Cortex of kidney (tissue), 1 donor: ENCODE measurements at places on chromosomes 4 and X.

DNA sequence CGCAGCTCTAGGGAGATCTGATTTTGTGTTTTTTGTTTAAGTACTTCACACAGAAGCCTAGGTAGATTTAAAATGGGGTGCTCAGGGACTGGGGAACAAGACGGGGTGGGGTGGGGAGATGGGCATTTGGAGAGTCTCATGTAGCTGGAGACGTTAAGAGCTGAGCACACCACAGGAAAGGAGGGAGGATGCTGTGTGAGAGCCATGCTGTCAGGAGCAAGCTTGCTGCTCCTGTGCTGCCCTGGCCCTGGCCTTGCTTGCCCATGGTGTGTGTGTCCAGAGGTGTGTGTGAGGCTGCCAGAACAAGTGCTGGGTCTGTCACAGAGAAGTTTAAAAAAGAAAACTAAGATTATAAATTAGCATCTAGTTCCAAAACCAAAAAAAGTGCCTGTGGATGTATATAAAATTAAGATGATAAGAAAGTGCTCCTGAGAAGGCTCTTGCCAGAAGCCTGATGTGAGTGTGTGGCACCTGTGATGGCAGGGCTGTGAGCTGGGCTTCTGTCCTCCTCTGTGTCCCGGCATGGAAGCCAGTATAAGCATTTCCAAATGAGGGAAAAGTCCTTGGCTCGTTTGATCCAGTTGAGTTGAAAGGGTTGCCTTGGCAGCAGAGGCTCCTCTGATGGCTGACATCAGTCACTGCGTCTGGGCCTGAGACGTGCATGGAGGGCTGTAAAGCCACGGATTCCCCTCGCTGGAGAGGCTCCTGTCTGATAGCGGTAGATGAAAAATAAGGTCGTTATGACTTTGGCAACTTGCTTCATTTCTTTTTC, 63.5 kb downstream of the NELFA start:
- DNase-seq: no peak

- DNase-seq: no peak
Observed at GRCh38 chr4:80790152-80790551, 240.4 kb upstream of the BMP3 start.

DNA sequence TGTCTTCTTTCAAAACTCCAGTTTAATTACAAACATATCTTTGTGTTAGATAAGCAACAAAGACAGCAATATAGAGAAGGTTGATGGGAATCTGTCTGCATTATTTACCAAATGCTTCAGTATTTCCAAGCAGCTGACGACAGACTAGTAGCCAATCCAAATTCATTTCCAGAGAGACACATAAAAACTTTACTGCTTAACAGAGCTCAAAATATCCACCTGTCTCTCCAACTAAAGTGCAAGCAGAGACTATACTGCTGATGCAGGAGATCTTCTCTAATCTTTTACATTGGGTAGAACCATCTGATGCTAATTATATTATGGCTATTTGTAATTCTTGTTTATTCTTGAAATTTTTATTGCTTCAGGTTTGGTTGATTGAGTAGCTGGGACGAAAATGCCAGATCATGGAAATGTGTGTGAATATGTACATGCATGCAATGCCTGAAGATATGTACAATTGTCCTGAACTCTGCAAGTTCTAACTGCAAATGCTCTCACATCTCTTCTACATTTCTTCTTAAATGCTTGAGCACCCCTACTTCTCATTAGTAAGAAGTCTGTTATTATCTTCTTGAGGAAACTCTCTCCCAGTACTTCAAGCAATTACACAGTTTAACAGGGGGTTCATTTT, 200.0 kb downstream of the PDHA2 start:
- DNase-seq: no peak

- no peak for DNase-seq
Observed at GRCh38 chrX:7132335-7133049, 15.0 kb upstream of the STS start.

DNA sequence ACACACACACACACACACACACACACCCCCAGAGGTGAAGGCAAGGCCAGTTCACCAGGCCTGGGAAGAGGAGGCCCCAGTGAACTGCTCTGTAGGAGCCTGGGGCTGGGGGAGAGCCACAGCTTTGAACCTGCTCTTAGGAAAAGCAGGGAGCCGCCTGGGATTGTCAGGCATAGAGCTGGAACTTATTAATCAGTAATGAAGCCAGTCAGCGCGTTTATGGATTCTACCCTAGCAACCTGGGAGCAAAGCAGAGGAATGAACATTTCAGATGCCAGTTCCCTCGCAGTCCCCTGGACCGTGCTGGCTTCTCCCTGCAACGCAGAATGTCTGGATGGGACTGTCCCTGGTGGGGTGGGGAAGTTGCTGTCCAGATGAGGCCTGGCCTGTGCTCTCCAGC, 45.3 kb upstream of the DDX3X start:
- DNase-seq: no peak

- DNase-seq: no peak
Observed at GRCh38 chrX:599837-600715, 30.5 kb upstream of the SHOX start.

DNA sequence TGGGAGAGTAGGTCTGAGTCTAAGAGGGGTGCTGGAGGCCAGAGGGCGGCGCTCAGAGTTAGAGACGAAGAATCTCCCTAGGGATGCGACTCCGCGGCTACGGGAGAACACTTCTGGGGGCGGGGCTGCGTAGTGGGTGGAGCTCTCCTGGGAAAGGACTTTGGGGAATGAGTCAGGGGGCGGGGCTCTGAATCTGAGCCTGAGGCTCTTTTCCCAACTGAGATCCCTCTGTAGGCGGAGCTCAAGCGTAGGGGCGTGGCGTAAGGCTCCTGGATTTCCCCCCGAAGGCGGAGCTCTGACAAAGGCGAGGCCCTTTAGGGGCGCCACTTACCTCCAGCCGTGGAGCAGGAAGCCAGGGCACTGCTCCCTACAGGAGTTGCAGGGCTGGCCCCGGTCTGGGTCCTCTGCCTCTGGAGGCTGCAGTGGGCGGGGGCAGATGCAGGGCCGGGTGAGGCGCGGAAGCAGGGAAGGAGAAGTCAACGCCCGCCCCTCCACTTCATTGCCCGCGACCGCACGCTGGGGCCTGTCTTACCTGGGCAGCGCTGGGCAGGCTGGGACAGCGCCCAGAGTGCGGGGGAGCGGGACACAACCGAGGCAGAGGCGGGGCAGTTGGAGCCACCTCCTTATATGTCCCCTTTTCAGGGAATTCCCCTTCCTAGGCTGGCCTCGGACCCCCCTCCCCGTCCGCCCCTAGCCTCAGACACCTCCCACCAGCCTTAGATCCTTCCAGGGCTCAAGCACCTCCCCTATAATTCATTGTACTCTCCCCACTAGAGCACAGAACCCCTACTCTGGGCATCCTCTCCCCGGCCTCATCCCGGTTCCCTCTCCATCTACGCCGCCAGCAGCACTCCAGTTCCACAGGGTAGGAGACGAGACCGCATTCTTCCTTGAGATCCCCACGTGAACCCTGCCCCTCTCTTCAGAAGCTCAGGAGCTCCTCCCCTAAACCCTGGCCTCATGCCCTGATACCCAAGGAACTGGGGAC, 1.6 kb downstream of the PRICKLE3 start:
- no peak for DNase-seq

- no peak for DNase-seq
Observed at GRCh38 chrX:69900491-69900890, 149.2 kb downstream of the AWAT2 start.

DNA sequence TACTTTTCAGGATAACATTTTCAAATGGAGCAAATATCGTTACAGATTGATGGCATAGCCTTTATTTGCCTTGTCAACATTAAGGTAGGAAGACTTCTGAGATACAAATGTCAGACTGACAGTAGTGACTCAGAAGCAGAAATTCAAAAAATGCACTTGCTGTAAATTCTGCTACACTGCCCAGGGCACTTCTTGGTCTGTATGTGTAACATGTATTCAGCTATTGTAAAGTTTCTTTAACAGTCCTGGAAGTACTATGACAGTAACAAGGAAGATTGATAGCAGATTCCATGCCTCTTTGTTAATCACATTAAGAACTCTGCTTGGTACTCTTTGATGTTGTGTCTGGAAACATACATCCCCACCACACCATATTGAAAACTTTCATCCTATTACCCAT, 69.6 kb upstream of the PCDH18 start:
- no peak for DNase-seq

DNA sequence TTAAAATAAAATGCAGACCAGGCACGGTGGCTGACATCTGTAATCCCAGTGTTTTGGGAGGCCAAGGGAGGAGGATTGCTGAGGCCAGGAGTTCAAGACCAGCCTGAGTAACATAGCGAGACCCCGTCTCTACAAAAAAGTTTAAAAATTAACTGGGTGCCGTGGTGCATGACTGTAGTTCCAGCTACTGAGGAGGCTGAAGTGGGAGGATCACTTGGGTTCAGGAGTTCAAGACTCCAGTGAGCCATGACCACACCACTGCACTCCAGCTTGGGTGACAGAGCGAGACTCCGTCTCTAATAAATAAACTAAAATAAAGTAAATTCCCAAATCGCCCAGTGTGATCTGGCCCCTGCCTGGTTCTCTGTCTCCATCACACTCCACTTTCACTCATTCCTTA, 43.7 kb downstream of the TENM3 start:
- DNase-seq: no peak

- DNase-seq: no peak
Observed at GRCh38 chrX:73758250-73758649, 195.3 kb downstream of the CHIC1 start.

- DNase-seq: no peak
Observed at GRCh38 chr4:101853028-101853427, 62.5 kb downstream of the BANK1 start.

- no peak for DNase-seq
Observed at GRCh38 chr4:31069151-31069550, 349.0 kb downstream of the PCDH7 start.

GRCh38 chr4:4541040-4541631, 712 bp downstream of the STX18 start:
- DNase-seq: no peak

DNA sequence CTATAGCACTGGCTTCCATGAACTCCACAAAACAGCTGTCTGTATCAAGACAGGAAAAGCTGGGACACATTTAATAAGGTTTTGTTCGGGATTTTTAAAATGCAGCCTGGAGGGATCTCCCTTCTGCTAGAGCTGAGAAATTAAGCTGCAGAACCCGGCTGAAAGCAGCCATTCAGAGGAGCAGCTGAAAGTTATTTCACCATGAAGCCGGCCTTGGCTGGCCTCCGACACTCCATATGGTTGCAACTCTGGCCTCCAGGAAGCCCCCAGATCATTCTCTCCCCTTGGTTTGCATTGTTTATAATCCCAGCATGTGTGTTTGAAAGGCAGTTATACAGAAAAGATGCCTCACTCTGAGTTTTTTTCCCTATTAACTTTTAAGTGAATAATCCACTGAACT, 239.4 kb downstream of the SPATA18 start:
- DNase-seq: no peak

DNA sequence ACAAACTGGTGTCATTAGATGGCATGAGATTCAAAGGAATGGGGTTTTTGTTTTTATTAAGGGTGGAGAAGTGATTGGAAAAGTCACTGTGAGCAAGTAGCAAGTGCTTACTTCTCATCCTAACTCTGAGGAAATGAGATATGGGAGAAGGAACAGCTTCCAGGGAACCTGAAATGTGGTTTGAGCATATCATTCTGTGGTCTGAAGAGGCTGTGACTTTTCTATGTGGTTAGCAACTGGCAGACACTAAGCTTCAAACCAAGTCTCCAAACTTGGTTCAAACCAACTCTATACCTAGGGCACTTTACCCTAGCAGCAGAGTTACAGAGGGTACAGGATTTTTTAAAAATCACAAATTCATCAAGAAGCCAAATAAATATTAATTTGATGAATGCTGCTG, 58.2 kb downstream of the DCLK2 start:
- DNase-seq: no peak

- DNase-seq: no peak
Observed at GRCh38 chr4:53929955-53930798, 134.2 kb downstream of the CHIC2 start.

GRCh38 chr4:107046261-107046660, 10.1 kb upstream of the DKK2 start:
- DNase-seq: no peak

GRCh38 chr4:85393201-85393600, 81.7 kb upstream of the ARHGAP24 start:
- no peak for DNase-seq

- no peak for DNase-seq
Observed at GRCh38 chrX:141903400-141904155, at the start of gene MAGEC1. MAGEC1 (plus strand) TSS chrX:141903894; CDS start chrX:141905073, 1,179 bp downstream.

DNA sequence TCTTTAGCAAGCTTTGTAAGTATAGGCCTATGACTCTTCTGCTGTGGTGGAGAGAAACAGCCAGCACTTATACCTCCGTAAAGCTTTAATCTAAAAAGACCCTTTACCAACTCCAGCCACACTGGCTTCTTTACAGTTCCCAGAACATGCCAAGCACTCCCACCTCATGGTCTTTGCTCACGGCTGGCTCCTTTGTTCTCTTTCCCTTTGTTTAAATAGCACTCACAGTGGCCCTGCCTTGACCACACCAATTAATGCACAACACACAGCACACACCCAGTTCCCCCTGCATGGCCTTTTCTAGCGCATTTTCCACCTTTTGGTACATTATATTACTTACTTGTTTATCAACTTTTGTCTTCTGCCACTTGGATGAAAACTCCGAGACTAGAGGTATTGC, 18.9 kb downstream of the PPID start:
- no peak for DNase-seq

- no peak for DNase-seq
Observed at GRCh38 chrX:107849747-107850421, 24.2 kb downstream of the MID2 start.

DNA sequence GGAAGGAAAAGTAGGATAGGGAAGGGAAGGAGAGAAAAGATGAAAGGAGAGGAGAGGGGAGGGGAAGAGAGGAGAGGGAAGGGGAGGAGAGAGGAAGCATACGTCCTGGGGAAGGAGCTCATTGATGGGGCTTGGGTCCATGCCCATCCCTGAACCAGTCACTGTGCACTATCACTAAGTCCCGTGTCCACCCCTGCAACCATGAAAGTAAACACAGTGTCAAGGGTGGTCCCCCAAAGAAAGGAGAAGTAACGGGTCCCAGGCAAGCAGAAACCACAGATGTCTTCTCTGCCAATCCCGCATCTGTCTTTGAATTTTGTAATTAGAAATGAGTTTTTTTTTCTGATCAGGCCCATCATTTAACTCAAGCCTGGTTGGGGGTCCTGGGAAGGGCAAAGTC, 55.2 kb downstream of the LGI2 start:
- no peak for DNase-seq

- no peak for DNase-seq
Observed at GRCh38 chr4:31052519-31052918, 332.4 kb downstream of the PCDH7 start.

GRCh38 chr4:145076469-145076855, 21.5 kb downstream of the ANAPC10 start:
- DNase-seq: no peak

- DNase-seq: no peak
Observed at GRCh38 chr4:128600996-128601871, 208.3 kb upstream of the JADE1 start.

DNA sequence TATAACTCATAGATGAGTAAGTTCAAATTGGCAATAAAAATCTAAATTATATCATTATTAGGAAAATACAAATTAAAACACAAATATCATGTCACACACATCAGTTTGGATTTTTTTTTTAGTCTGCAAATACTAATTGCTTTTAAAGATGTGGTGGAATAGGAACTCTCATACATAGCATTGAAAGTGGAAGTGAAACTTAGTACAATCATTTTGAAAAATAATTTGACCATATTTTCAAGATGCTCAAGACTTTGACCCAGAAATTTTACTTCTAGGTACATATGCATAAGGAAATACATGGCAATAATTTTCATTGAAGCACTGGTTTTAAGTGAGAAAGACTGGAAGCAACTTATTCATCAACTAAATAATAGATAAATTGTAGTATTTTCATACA, 147.5 kb upstream of the SMIM31 start:
- DNase-seq: no peak
